Naive thymus-derived CD8-positive, alpha-beta T cell (primary cell): ENCODE measurements at places on chromosomes 2 and 18. TPM values are rescaled to one million over a fixed set of nuclear protein-coding genes. Genes with fewer than 3 reads are reported as not detected.

DNA sequence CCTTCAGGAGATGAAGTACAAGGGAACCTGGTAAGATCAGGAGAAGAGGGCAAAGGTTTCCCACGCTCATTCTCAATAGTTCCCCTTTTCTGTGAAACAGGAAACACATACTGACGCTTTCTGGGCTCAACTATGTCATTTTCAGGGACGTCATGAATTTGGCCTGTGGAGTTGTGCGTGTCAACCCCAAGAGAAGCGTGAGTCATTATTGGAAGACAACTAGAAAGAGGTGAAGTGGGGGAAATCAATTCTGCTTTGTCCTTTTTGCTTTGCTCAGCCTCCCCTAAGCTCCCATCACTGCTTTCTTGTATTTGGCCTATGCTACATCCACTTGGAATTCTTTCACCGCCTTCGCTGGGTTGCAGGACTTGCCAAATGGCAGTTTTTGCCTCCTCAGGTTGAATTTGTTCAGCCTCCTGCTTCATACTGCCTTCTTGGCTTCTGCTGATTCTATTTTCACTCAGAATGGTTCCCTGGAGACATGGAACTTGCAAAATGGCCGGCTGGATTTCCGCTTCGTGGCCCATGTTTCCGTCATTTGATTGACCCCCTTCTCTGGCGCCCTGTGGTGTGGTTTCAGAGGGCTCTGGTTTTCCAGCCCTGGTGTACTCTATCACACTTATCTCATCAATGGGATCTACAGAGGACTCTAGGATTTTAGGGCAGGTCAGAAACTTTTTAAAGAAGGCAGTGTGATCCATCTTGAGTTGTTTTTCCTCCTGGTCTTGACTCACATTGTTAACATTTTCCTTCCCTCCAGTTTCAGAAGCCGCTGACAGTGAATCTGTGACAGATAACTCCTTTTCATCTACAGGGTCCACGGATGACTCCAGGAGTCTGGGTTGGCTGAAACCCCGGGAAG lies 93.3 kb downstream of the ALPK2 start:
- no peak for DNase-seq

- no peak for DNase-seq
Measured at GRCh38 chr2:176092270-176093144, at the start of gene HOXD13. Gene HOXD13 (plus strand): TSS chr2:176092721. CDS start chr2:176092891, 170 bp downstream.

DNA sequence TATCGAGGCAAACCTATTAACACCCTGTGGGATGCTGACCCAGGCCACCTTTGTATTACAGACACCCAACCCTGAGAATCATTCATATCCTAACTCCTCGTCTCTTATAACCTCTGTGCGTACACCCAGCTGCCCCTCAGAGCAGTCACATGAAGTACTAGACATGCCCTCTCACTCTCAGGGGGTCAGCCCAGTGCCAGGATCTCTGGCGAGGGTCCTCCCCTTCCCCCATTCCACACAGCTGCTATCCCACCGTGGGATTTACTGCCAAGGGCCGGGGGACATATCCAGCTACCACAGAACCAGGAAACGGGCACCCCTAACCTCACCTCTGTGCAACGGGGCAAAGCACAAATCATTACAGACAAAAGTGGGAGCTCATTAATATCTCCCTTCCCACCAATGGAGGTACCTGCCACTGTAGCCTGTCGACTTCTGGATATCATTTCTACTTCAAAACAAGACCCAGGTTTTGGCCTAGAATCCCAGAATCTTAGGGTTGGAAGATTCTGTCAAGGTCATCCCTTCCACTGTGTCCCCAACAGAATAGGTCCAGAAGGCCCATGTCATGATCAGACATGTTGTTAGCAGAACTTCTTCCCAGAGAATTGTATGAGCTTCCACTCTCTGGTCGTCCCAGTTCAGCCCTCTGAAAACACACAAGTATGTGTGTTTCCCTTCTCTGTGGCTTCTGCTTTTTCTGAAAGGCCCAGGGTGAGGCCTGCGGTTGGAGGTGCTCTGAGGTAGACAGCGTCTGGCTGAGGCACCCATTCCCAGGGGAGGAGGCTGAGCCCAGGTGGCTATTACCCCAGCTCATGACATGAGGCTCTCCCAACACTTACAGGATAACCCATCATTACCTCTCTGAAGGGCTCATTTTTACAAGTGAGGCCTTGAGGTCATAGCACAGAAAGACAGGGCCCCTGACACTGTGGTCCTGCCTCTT lies 1.7 kb downstream of the TMBIM1 start:
- DNase-seq: peak; percentile 44

GRCh38 chr18:3649135-3649632 lies 199.2 kb downstream of the TGIF1 start:
- DNase-seq: no peak

- peak; percentile 47 for DNase-seq
Measured at GRCh38 chr2:241036397-241036963, 38.1 kb downstream of the SNED1 start.

GRCh38 chr18:46437061-46437460 lies 220.0 kb downstream of the LOXHD1 start:
- no peak for DNase-seq

DNA sequence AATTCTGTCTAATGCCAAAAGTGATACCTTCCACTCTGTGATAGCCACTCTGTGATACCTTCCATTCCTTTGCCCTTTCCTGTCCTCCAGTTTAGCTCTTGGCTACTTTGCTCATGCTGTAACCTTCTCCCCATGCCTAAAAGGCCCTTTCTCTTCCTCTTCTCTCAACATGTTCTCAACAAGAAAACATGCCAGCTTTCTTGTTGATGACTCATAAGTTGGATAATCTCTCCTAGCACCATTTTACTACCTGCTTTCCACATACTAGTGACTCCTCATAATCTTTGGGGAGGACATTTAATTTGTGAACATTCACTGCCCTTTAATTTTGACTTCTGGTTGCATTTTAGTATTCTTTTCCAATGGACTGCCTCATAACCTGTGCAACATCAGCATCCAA lies 55.9 kb upstream of the NT5C1B start:
- DNase-seq: no peak

- DNase-seq: no peak
Measured at GRCh38 chr18:48348739-48349138, 60.4 kb downstream of the ZBTB7C start.

DNA sequence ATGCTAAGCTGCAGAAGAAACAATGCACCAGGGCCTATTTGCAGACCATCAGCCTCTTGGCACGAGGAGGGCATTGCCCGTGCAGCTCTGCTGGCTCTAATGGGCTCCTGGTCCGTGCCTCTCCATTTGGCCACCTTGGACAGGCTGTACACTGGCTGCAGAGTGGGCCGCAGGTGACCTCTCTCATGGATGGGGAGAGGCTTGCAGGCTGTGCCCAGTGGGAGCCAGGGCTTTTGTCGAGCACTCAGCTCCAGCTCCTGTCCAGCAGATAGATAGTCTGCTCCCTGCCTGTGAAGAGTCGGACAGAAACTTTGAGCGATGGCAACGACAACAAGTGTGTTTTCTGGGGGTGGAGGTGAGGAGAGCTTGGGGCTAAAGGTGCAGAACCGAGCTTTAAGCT lies 100.9 kb downstream of the MBP start:
- DNase-seq: no peak

GRCh38 chr2:190554357-190555006 lies 20.0 kb upstream of the NEMP2 start:
- DNase-seq: no peak

DNA sequence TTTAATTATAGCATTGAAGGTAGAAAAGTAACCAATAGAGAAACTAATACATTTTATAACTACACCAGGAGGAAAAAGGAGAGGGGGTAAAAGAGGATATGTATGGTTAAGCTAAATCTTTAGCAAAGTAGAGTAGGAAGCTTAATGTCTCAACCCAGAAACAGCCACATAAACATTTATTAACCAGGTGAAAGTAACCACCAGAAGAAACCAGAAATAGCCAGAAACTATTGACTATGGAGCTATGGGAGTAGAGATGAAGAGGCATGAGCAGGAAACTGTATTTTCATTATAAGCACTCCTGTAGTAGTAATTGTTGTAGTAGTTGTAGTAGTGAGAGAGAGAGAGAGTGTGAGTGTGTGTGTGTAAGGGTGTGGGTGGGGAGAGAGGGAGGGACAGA lies 617.5 kb upstream of the CHAC2 start:
- DNase-seq: no peak

- DNase-seq: no peak
Measured at GRCh38 chr18:59015531-59016152, 124.0 kb upstream of the SEC11C start.

GRCh38 chr2:69962986-69963730 lies 1.7 kb upstream of the ASPRV1 start:
- DNase-seq: no peak

DNA sequence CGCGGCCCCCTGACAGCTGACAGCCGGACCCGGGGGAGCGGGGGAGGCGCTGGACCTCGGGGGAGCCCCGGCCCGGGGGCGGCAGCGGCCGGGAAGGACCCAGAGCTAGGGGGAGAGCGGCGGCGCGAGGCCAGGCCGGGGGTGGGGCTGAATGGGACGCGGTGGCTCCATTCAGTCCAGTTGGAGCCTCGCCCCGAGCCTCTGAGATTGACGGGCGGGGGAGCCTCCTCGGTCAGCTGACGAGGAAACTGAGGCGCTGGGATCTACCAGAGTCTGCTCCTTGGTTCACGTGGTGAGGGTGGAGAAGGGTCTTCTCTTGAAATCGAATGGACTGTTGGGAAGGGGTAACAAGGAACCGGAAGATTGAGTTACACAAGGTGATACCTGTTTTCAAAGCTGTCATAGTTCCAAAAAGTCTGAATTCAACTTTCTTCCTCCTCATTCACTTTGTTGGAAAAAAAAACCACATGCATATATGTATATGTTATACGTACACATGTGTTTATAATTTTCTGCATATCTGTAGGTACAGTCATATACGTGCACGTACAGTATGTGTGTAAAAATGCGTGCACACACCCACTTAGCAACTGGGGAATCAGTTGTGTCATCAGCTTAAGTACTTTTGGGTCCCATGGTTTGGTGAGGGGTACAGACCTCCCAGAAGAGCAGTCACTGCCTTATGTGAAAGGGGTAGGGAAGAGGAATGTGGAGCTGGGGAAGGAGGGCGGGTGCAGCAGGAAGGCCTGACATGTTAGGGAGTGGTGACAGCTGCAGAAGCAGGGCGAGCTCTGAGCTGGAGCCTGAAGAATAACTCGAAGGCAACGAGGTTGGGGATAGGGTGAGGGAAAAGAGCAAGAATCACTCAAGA lies 628 bp downstream of the PPP1R7 start:
- no peak for DNase-seq

GRCh38 chr2:231604101-231604684 lies 11.5 kb downstream of the TEX44 start:
- no peak for DNase-seq

GRCh38 chr2:191432121-191432520 lies 186.9 kb downstream of the MYO1B start:
- DNase-seq: no peak

GRCh38 chr2:167005096-167005495 lies 116.8 kb downstream of the XIRP2 start:
- DNase-seq: no peak

GRCh38 chr2:237642038-237642734 lies 14.8 kb downstream of the LRRFIP1 start:
- no peak for DNase-seq

- DNase-seq: no peak
Measured at GRCh38 chr2:127611076-127611925, 34.7 kb upstream of the GPR17 start.

DNA sequence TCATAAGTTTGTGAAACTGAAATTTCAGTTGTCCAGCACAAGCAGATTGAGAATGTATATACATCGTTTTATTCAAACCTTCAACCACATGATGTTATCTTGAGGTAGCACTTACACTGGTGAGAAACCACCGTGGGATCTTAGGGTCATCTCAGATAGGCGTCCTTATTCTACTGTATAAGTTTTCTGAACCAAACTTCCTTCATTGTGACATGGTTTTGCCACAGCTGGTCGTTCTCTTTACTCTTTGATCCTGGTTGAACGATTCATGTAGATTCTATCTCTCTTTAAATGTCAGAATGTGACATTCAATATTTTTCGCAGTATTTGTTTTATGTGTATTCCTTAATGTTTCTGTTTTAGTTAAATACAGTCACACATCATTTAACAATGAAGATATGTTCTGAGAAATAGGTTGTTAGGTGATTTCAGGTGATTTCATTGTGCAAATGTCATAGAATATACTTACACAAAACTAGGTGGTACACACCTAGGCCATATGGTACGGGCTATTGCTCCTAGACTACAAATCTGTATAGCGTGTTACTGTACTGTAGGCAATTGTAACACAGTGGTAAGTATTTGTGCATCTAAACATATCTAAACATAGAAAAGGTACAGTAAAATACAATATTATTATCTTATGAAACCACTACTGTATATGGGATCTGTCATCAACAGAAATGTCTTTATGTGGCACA lies 17.9 kb upstream of the ARHGAP25 start:
- no peak for DNase-seq

GRCh38 chr2:177625744-177626650 lies 233.4 kb downstream of the AGPS start:
- no peak for DNase-seq

GRCh38 chr2:224572338-224572737 lies 12.8 kb downstream of the CUL3 start:
- DNase-seq: no peak

DNA sequence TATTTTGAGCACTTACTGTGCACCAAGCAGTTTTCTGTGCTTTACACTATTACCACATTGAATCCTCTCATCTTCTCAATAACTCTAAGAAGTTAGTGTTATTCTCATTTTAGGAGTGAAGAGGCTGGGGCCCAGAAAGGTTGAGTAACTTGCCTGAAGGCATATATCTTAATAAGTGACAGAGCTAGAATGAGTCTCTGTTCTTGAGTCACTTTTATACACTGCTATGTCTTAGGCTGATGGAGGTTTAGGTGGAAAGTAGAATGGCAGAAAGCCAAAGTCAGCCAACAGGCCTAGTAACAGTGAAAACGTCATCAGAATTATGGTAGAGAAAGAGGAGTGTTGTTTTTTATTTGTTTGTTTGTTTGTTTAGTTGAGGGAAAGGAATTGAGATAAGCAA lies 27.9 kb upstream of the RPE start:
- DNase-seq: no peak

DNA sequence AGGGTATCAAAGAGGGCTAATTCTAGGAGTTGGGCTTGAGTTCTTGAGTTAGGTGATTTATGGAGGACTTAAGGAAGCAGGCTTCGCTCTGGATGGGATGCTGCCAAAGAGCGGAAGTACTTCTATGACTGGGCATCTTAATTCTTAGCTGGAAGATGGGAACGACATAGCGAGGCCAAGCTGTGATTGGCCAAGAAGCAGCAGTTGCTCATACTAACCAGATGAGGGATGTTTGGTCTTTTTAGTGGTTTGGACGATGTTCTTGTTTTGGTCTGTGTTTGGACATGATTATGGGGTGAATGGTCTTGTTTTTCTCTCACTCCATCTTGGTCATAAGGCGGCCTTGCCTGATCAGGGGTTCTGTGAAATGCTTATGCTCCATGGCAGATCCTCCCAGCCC lies 133.7 kb downstream of the MSH2 start:
- DNase-seq: no peak

GRCh38 chr2:53568469-53568868 lies 199.1 kb upstream of the CHAC2 start:
- DNase-seq: no peak

Gene C2orf78
- not detected for total RNA-seq

Gene LDAH
- 16.7 TPM for total RNA-seq

Gene SP140
- total RNA-seq: 23.1 TPM

Gene PTRHD1
- total RNA-seq: 12.1 TPM

Gene POU3F3
- total RNA-seq: not detected

Gene CTLA4
- total RNA-seq: 1.5 TPM

Gene GULP1
- total RNA-seq: not detected

Gene LYG1
- 3.8 TPM for total RNA-seq

Gene SNTG2
- 8.8 TPM for total RNA-seq

Gene TSPYL6
- total RNA-seq: not detected

Gene GRHL1
- 0.47 TPM for total RNA-seq

Gene OSBPL1A
- 2.4 TPM for total RNA-seq

Gene SERPINB4
- total RNA-seq: not detected
